ENCODE measurements at places on chromosomes 3 and 15.

- DNase-seq = no peak
Measured at GRCh38 chr3:131484496-131485111, 18.2 kb downstream of the MRPL3 start.

GRCh38 chr3:124997303-124998246 lies 58.2 kb downstream of the HEG1 start:
- DNase-seq = no peak

DNA sequence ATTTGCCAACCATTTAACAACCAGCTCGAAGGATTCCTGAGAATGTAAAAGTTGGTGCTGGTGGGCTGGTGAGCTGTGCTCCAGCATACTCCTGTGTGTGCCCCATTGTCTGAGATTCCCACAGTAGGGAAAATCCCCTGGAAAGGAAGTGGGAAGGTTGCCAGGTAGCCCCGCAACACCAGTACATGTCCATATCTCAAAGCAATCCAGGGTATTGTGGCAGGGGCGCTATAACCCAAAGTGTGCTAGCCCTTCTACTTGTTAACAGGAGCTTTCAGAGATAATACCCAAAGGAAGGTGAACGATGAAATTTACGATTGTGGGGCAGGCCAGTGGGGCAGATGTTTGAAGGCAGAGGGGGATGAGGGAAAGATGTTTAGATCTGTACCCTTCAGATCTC lies 42.7 kb upstream of the SYNM start:
- no peak for DNase-seq

DNA sequence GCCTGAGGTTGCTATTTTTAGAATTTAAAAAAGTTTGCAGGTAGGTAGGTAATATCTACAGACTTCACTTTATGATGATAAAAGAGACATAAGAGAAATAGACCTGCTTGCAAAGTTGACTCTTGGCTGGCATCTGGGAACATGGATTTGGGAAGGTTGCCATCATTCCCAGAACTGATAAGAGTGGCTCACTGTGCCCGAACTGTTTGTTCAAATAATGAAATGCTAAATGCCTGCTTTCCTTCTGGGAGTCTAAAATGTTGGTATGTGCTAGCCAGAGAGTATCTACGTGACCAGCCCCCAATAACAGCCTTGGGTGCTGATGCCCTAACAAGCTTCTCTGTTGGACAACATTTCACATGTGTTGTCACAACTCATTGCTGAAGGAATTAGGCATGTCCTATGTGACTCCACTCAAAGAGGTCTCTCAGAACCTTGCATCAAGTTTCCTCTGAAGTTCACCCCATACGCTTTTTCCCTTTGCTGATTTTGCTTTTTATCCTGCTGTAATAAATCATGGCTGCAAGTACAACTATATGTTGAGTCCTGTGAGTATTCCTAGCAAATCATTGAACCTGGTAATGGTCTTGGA lies 95.5 kb downstream of the FHIT start:
- no peak for DNase-seq

DNA sequence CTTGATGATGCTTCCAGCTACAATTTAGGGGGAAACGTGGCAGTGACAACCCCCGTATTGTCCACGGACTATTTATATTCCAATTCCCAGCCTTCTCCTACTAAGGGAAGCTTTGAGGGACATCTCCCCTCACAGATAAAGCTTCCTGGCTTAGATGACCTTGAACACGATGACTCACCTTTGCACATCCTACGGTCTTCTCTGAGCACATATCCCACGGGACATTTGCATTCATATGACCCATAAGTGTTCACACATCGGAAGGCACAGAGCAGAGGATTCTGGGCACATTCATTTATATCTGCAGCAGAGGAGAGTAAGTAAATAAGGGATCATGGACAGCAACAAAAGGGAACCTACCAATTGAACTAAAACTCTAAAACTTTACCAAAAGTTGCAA lies 101.5 kb downstream of the DUT start:
- no peak for DNase-seq

GRCh38 chr3:138051947-138052802 lies 42.2 kb downstream of the CLDN18 start:
- DNase-seq = peak; percentile 15

DNA sequence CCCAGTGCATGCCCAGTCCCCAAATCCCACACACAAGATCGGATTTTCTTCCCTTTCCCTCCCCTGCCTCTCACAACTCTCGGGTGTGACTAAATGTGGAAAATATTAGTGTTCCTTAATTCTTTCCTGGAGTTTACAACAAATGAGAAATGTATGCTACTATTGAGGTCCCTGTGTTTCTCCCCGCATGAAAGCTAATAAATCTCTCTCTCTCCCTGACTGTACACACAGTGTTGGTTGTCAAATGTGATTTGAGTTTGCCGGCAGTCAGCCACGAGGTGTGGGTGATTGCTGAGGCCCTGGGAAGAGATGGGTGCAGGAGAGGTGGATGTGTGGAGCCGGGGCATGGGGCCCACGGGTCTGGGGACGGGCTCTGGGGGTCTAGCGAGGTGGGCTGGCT lies 161.4 kb upstream of the IQSEC1 start:
- no peak for DNase-seq

DNA sequence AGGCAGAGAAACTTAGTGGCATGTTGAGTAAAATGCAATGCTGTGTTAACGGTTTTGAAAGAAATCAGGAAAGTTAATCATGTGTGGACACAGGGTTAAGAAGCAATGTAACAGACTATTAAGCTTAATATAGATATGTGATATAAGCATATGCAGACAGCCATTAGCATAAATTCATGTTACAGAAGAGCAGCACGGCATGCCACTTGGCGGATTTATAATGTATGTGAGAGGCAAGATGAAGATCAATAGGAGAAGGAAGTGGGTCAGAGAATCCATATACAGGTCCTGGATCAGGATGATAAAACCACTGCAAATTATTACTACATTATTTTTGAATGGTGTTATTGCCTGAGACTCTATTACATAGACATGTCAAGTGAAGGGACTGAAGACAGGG lies 694.3 kb downstream of the MCTP2 start:
- DNase-seq = no peak

GRCh38 chr3:102006812-102007485 lies 157.6 kb downstream of the NFKBIZ start:
- DNase-seq = no peak

DNA sequence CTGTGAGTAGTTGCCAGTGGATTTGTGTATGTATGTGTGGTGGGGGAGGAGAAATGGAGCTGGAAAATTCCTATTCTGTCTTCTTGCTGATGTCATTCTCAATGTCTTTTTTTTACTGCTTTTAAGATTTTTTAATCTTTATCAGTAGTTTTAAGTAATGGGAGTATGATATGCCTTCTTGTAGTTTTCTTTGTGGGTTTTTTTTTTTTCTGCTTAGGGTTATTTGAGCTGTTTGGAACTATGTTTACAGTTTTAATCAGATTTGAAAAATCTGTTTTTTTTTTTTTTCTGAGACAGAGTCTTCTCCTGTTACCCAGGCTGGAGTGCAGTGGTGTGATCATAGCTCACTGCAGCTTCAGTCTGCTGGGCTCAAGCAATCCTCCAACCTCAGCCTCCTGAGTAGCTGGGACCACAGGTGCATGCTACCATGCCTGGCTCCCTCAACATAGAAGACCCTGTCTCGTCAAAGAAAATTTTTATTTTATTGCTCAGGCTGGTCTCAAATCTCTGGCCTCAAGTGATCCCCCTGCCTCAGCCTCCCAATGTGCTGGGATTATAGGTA lies 37.1 kb downstream of the RPL39L start:
- DNase-seq = no peak

DNA sequence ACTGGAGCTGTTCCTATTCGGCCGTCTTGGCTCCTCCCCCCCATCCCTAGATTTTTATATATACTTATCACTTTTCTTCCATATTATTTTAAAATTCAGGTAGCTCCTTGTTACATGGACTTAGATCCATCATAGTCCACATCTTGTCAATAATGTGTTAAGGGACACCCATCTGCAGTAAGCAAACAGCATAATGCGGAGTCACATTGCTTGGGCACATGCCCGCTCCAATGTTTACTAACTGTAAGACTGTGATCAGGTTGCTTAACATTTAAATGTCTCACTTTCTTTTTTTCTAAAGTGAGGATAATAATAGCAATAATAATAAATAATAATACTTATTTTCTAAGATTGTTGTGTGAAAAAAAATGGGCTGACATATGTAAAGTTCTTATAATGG lies 303.2 kb upstream of the SOX14 start:
- no peak for DNase-seq

GRCh38 chr15:100689131-100689899 lies 86.9 kb downstream of the ASB7 start:
- no peak for DNase-seq

DNA sequence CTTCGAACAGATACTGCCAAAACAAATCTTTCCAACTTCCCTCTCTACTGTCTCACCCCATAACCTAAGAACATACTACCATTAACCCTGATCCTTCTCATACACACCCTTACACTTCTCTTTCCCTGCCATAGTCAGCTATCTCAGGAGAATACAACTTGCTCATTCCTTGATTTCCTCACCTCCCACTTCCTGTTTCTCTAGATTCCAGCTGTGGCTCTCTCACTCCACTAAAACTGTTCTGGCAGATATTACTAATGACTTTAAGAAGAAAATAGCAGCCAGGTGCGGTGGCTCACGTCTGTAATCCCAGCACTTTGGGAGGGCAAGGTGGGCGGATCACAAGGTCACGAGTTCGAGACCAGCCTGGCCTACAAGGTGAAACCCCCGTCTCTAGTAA lies 4.6 kb downstream of the LSG1 start:
- DNase-seq = no peak

DNA sequence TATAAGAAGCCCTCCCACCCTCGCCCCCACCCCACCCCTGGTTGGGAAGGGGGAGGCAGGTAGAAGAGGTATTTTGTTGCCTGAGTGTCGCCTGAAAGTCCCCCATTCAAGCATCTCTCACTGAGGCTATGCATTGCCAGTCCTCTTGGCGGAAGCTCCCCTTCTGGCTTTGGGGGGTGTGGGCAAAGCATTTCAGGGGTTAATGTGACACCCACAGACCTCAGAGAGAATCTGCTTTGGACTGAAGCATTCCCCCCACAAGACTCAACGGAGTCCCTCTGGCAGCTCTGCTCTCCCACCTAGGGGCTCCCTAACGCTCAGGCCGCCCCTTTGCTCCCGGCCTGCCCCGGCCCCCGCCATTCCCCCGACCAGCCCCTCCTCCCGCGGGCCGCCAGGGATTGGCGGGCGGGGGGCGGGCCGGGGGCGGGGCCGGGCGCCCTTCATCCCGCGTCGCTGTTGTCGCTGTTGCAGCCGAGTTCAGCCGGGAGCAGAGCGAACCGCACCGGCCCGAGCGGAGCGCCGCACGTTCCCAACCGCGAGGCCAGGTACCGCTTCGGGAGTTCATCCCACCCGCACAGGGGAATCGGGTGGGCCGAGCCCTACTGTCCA lies at the start of gene SLC38A3:
Gene SLC38A3, plus strand, starts transcription at position 468 of the 609 bp plus-strand sequence. CDS start 8,929 bp downstream, outside the sequence.
- peak; percentile 23 for DNase-seq

DNA sequence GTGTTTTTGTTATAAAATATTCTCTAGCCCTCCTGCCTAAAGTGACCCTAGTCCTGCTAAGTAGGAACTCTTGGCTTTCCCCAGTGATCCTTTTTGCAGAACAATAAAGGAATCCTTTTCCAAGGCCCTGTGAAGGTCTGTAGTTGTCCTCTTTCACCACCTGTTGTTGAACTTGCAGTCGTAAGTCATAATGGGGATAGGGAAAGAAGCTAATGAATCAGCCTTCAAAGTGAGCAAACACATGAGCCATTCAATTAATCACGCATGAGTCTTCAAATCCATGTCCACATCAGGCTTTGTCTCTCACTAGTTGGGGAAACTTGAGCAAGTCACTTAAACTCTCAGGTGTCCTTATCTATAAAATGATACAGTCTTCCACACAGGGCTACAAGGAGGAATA lies 27.6 kb downstream of the ZNF860 start:
- DNase-seq = no peak

DNA sequence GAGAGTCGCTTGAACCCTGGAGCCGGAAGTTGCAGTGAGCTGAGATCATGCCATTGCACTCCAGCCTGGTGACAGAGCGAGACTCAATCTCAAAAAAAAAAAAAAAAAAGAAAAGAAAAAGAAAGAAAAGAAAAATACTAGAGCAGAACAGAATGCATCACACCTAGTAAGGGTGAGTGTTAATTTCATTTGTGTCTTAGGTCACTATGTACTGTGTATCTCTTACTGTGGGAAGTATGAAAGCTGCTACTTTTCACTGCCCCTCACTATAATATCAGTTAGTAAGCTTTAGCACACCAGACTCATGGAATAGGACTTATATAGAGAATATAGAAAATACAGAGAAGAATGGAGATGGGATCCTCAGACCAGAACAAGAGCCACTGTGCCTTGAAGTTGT lies 45.9 kb upstream of the RASA2 start:
- DNase-seq = no peak

DNA sequence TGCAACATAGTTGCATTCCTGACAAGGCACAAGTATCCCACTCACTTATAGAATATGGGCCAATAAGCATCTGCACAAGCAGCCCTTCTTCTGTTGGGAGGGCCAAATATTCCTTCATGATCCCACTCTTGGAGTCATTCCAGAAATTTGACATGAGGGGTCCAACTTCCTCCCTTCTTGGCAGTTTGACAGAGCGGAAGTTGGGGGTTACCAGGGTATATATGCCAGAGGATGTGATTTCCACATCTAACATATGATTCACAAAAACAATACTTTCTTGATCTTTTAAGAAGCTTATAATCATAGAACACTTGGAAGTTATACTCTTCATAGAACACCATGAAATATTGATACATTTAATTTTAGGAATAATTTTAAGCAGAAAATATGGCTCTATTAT lies 100.9 kb upstream of the CRBN start:
- DNase-seq = no peak

- DNase-seq = no peak
Measured at GRCh38 chr3:165653130-165653778, 184.0 kb downstream of the BCHE start.

- DNase-seq = no peak
Measured at GRCh38 chr15:59278120-59278519, 71.5 kb downstream of the LDHAL6B start.

DNA sequence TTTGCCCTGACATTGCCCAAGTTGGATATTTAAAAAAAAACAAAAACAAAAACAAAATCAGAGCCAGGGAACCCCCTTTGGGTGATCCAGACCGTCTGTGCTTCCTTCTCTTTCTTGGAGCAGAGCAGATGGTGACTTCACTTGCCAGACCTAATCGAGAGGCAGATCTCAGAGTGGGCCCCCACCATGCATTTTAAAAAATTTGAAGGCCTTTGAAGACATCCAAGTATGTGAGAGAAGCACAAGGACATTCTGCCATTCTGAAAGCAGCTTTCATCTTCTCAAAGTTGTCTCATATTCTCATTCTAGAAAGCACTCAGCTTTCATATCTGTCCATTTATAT lies 93.3 kb downstream of the SV2B start:
- DNase-seq = no peak

GRCh38 chr3:16697443-16698147 lies 92.4 kb upstream of the DAZL start:
- DNase-seq = no peak

DNA sequence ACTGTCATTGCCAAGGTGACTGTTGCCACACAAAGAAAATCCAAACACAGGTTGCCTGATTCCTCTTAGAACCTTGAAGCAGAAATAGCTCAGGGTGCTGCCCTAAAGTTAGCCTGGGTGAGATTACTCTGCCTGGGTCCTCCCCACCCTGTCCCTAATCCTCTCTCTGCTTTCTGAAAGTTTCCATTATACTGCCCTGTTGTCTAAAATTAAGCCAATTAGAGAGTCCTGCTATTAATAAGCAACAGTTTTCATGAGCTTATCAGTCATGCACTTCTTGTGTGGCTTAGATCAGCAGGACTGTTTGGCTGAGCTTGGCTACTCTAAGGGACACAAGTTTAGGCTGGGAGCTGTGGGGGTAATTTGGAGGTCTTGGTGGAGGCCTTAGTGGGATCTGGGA lies 334.7 kb upstream of the LRRFIP2 start:
- no peak for DNase-seq

All from activated naive CD8-positive, alpha-beta T cell treated with anti-CD3 and anti-CD28 coated beads for 36 hours (primary cell).